CD14-positive monocyte (primary cell): ENCODE measurements at places on chromosomes 4 and X.

- no peak for DNase-seq
These were observed 129.6 kb upstream of the HCCS start for GRCh38 chrX:10981506-10981905.

- DNase-seq = no peak
These were observed 872.1 kb downstream of the PCDH7 start for GRCh38 chr4:31592293-31592692.

GRCh38 chrX:84735025-84735424 is 232.8 kb upstream of the HDX start:
- no peak for DNase-seq

- no peak for DNase-seq
These were observed at the start of gene ARHGAP4 for GRCh38 chrX:153925739-153926551. Gene ARHGAP4, minus strand, starts transcription at chrX:153926264. Its CDS starts 62 bp downstream, at chrX:153926202.

DNA sequence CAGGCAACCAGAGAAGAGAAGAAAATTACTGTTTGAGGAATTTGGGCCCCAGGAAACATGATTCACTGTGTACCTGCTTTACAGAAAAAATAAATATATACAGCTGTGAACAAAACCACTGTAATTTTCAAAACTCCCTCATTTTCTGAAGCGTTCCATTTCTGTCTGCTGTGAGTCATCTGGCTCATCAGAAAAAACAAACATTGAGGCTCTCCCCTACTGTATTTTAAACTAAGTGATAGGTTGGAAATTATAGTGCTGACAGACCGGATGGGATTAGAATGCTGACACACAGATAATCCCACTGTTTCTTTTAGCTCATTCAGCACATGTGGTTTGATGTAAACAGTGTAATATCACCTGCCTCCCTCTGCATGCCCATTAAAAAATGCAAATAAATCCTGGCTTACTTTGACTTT is 847.0 kb downstream of the TRIML1 start:
- DNase-seq = no peak

GRCh38 chr4:168863719-168864647 is 146.1 kb downstream of the CBR4 start:
- no peak for DNase-seq

- DNase-seq = no peak
These were observed 545.3 kb upstream of the FAT1 start for GRCh38 chr4:187268940-187269339.

- no peak for DNase-seq
These were observed 41.4 kb downstream of the CLCN3 start for GRCh38 chr4:169661761-169662160.

DNA sequence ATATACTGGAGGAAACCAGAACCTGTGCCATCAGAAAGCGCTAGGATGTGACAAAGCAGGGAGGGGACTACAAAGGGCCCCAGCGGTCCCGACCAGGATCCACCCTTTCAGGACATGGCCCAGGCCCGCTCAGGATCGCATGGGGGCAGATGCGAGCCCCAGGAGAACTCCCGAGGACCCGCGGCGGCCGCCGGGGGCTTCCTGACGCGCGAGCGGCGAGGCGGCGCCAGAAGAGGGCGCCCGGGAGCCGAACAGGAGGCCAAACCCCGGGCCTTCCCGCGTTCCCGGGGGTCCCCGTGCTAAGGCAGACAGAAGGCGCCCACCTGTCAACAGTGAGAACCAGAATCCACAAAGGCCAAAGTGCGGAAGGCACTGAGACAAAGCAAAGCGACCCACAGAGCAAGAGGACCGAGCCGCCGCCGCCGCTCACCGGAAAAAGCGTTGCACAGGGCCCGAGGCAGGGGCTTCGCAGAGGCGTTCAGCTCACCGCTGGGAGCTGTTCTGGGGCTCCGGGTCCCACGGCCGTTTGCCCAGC is 7.3 kb upstream of the OPN1LW start:
- peak; percentile 65 for DNase-seq

- DNase-seq = no peak
These were observed 73.3 kb downstream of the FIP1L1 start for GRCh38 chr4:53450773-53451172.

- no peak for DNase-seq
These were observed 392.8 kb downstream of the RAPGEF2 start for GRCh38 chr4:159495515-159496236.

DNA sequence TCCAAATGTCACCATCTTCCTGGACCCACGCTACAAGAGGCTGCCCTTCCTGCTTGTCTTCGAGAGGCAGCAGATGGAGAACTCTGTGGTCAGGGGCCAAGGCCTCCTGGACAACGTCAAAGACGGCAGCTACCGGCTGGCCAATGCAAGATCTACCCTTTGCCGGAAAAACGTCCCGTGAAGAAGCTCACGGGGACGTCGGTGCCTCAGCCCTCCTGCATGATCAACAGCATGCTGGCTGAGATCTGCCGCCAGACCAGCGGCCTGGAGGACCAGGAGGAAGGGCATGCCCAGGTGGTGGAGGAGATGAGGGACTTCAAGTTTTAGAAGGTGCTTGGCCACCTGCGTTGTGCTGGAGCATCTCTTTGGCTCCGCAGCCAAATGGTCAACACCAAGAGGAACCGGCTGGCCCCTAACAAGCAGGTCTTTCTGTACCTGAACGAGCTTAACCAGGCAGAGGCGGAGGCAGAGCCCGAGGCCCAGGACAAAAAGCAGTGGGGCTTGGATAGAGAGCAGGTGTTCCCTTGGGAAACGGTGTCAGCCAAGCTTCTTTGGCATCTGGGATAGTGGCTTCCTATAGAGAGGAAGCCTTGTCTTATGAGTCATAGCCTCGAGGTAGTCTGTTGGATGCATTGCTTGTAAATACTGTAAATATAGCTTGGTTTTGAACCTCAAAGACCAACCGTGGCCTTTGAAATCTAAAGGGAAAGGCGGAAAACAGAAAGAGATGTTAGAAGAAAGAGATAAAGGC is 94.8 kb upstream of the ELOVL6 start:
- DNase-seq = no peak

DNA sequence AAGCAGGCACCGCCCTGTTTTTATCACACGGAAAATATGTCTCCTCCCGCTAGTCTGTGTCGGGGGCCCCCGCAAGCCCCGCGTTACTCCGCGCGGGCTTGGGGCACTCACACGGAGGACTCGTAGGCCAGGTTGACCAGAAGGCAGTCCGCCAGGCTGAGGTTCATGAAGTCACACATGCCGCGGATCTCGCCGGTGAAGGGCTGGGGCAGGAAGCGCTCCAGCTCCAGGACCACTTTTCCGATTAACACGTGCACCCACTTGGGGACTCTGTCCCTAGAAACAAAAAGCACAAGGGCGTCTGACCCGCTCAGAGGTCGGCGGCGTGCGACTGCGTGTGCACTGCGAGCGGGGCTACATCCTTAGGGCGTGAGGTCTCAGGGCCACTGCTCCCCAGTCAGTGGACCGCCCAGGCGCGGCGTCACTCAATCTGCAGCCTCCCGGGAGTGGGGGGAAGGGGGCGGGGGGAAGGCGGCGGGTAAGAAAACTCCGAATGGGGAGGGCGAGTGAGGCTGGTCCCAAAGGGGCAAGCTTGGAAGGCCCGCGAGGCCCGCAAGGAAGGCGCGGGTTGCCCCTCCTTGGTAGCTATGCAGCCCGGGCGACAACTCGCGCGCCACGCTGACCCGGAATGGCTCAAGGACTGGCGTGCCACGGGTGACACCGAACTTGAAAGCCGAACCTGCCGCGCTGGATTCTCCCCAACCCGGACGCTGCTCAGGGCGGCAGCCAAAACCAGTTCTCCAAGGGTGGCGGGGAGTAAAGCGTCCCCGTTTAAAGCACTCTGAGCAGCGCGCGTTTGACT is 722 bp downstream of the NAAA start:
- peak; percentile 56 for DNase-seq

DNA sequence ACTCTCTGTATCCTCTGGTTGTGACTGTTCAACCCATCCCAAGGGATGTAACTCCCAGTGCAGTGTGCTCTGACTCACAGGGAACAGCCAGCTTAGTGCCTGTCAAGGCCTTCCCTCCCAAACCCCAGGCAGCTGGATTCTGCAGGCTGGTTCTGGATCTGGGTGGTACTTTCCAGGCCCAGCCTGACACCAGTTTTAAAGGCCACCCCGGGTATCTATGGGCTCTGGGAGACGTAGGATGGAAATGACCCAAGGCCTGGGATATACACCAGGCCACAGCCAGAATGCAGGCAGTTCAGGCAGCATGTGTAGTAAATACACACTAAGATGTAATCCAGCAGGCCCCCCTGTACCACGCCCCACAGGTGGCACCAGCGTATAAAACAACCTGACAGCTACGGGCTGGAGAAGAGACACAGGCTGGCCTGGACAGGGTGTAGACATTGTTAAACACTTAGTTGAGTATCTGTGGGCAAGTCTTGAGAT is 64.2 kb downstream of the SPINK2 start:
- DNase-seq = no peak

- DNase-seq = no peak
These were observed 48.4 kb downstream of the DHRSX start for GRCh38 chrX:2452317-2452784.

DNA sequence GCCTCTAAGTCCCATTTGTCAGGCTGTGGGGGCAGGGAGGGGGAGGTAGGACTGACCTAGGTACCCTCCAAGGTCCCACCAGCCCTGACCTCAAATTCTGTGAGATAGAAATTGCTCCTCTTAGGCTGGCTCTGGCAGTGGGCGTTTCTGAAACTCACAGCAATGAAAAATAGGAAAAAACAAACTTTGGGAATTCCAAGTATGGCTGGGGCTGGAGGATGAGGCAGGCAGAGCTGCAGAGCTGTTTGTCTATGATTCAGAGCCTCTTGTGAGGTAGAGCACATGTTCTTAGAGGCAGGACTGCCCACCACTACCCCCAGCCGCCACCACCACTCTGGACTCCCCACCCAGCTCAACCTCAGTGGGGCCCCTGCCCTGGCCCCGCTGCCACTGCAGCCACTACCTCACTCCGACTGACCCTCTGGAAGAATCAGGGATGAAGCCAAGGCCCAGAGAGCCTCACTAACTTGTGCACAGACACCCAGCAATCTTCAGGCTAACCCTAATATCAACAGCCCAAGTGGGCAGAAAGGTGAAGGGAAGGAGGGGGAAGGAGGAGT is 98.2 kb downstream of the PJA1 start:
- no peak for DNase-seq

DNA sequence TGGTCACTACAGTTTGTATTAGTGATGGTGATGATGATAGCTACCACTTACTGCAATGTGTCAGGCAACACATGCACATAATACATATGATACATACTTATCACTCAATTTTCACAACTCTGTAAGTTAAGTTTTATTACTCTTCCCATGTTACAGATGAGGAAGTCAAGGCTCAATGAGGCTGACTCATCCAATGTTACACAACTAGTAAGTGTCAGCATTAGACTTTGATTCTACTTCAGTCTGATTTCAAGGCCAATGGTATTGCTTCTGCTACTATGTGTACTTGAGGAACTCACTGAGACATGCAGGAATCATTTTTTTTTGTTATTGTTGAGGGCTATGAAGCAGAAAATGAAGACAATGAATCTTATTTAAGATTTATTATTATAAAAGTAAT is 96.4 kb upstream of the TRPC5OS start:
- DNase-seq = peak; percentile 78

DNA sequence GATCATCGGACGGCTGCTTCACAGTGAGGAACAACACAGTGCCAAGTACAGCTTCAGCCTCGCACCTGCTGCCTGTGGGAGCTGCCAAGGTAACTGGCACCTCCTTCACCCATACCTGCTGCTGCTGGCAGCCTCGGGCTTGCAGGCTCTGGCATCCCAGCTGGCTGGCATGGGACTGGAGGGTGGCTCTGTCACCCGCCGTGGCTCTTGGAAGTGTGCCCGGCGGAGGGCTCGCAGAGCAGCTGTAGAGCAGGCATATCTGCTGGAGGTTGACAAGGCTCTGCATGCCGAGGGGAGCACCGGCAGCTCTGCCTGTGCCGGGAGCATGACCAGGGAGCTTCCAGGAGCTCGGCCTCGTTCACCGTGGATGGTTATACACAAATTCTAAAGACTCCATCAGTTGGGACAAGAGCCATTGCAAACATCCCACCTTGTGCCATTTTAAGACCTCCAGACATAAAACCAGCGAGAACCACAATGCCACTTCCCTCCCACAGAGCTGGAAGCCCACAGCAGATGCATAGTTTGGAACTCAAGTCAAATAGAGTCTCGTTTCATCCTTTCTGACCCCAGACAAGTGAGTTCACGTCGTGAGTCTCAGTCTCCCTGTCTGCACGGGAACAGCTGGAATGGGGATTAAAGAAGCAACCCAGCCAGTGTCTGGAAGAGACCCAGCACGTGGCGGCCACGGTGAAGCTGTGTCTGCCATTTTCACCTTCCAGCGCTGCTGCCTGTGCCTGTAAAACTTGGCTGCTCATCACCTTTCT is 84.3 kb upstream of the PSAPL1 start:
- DNase-seq = no peak

- DNase-seq = no peak
These were observed 78.1 kb upstream of the PLAC8 start for GRCh38 chr4:83192634-83193033.

DNA sequence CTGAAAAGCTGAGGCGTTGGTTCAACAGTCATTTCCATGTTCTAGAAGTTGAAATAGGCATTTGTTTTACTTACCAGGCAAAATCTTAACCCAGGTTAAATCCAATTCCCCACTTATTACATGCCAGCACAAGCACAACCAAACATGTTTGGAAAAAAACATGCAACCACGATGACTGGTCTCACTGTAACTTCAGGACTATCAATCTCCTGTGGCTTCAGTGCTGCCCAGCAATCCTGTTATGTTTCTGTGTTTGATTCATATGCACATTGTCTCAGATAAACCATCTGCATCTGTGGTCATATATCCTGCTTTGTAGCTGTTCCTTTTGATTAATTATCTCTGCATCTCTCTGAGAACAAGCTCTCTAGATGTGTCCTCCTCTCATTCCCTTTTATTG is 28.3 kb downstream of the PRDM8 start:
- no peak for DNase-seq

GRCh38 chr4:30354605-30355004 is 365.6 kb upstream of the PCDH7 start:
- no peak for DNase-seq

GRCh38 chr4:60313611-60314178 is 886.4 kb upstream of the ADGRL3 start:
- DNase-seq = no peak

DNA sequence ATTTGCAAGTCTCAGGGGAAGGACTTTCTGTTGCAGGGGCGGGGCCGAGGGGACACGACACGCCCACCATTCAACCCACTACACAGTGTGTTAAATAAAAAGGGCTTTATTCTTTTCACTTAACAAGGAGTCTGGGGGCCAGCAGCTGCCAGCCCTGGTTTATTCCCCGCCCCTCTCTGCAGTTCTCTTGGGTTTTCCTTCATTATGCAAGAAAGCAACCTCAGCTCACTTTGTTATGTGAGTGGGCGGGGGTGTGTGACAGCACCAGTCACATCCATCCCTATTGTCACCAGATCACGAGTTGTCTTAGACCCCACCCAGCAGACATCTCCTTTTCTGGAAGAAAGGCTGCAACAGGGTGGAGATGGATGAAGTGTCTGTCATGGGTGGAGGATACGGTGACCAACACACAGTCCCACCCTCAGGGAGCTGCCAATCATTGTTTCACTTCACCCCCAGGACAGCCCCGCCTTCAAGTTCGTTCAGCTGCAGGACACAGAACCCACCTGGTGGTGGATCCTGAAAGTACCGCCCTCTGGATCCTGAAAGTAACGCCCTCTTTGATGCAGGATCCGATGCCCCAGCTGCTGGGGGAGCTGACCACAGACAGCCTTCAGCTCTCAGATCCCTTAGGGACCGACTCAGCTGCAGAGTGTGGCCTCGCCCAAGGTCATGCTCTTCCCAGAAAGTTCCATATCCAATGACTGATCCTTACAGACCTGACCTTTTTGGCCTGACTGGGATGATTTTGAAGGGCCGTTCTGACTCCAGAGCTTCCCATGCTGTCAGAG is 79.6 kb downstream of the SMIM20 start:
- DNase-seq = peak; percentile 72
